ENCODE measurements at places on chromosomes 12 and 14.

DNA sequence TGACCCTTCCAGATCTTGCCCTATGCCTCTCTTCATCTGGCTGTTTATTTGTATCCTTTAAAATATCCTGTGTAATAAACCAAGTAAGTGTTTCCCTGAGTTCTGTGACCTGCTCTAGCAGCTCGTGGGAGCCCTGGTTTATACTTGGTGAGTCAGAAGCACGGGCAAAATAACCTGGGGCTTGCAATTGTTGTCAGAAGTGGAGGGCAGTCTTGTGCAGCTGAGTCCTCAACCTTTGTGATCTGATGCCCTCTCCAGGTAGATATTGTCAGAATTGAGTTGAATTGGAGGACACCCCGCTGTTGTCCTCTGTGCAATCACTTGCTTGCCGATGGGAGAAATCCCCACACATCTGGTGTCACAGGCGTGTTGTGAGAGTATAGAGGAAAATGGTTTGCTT, 62.5 kb upstream of the PRICKLE1 start:
- DNase-seq = no peak

DNA sequence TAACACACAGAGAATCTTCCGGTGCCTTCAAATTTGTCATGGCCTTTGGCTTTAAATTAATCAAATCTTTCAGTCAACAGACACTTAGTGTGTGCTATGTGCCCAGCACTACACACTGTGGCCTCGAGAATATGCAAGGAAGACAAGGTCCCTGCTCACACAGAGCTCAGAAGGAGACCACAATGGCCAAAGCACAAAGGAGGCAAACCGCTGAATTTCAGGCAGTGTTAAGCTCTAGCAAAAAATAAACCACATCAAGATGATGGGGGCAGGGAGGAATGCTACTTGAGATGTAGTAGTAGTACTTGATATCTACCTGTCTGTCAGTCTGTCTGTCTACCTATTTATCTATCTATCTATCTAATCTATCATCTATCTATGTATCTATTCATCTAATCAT, 227.9 kb downstream of the TMEM132D start:
- no peak for DNase-seq

DNA sequence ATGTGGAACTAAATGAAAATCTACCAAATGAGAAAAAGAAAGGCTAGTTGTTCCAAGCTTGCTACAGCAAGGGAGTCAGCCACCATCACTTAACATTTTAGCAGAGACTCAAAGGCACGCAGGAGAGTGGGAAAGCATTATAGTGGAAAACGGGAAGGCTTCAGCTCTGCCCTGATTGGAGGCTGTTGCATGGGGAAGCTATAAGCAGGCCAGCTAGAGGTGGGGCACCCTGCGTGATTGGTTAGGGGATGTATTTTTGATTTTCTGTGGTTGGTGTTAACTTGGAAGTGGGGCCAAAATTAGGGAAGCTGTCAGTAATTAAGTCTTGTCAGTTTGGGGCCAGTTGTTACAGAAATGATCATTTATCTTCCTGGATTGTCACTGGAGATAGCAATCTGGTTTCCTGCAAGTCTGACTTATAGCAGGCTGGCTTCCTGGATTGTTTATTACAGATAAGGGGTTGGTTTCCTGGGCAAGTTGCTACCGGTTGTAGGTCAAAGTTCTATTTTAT, 93.9 kb downstream of the FAR2 start:
- no peak for DNase-seq

- DNase-seq = no peak
These were observed 43.2 kb downstream of the IRAK3 start for GRCh38 chr12:66232263-66232662.

- DNase-seq = no peak
These were observed 142.5 kb upstream of the C14orf180 start for GRCh38 chr14:104436741-104437701.

- no peak for DNase-seq
These were observed 167.9 kb downstream of the FSCB start for GRCh38 chr14:44339231-44339630.

DNA sequence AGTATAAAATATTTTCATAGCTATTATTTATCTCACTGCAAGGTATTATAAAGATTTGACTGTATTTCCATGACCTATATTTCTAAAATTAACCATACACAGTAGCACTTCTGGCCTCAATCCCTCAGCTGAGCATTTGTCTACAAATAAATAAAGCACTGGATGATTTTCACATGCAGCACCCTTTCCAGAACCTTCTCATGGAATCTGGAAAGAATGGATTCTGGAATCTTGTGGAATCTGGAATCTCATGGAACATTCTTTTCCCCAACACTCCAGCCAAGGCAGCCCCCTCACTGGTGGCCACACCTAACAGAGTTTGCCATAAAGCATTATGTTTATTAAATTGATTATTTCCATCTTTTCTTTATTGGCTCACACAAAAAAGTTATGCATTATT, 199.2 kb downstream of the MSRB3 start:
- no peak for DNase-seq

DNA sequence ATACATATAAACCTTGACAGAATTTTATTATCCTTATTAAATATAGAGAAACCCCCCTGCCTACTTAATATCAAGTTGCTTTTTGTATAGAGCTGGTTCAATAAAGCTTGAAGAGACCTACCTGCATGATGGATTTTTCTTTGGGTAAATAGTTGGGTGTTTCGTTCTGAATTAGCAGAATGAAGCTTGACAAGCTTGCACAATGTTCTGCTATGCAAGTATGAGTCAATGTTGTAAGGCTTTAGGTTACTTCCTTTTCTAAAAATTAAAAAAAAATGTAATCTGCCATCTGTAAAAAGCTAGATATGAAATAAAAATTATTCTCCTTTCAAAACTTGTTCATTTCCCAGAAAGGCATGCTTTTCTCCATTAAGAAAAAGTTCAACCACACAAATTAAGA, 1662.6 kb upstream of the SEL1L start:
- DNase-seq = no peak

DNA sequence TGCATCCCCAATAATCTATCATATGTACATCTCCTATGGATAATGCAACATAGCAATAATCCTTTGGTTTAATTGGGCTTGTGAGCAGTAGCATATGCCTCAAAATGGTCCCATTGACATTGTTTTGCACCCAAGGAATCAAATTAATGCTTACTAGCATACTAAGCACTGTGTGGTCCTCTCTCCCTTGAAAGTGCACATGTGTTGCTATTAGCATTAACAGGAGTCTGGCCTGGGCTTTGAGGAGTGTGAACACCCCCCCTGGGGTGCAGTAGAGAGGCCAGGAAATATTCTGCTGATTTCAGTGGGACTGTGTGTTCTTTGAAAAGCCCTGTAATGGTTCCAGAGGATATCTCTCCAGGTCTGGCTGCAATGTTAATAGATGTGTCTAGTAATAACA, 1148.4 kb downstream of the VRK1 start:
- no peak for DNase-seq

- DNase-seq = no peak
These were observed 309.3 kb downstream of the ITPR2 start for GRCh38 chr12:26523708-26524150.

DNA sequence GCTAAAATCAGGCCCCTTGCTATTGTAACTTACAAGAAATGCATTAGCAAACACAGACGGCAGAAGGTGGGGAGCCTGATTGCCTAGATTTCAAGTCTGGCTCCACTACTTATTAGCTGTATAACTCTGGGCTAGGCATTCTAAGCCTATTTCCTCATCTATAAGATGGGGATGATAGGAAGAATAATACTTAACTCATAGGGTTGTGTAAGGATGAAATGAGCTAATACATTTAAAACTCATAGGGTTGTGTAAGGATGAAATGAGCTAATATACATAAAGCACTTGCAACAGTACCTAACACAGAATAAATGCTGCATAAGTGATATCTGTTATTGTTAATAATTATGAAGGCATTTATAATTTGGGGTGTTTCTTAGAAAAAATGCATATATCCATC, 60.1 kb upstream of the DIO2 start:
- no peak for DNase-seq

DNA sequence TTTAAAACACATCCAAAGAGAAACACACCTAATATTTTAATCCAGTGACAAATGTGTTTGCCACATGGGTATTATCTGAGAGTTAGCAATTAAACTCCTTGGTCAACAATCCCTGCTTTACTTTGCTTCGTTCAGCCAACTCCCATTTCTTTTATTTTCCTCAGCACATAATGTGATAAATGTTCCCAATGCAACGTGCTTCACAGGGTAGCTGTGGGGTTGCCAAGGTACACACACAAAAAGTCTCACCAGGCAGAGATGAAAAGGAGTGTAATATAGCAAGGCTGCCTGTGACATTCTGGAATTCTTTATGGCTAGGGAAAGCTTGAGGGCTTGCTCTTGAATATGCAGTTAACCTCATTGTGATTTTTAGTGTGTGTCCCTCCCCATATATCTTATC, 208.0 kb upstream of the DIO2 start:
- no peak for DNase-seq

DNA sequence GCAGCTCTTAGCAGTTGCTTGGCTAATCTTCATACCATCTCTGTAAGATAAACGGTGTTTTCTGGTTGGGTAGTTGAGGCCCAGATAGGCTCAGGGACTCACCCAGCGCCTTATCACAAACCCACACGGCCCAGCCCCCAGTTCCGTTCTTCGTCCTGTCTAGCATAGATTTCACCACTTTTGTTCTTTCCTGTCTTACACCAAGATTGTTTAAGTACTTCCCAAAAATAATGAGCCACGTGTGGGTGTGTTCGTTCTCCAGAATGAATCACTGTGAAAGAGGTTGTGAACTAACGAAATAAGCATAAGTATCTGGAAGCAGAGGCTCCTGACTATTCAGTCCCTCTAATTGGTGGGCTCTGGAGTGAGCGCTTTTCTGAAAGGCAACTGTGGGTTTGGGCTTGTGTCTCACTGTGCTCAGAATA, 21.4 kb downstream of the ACVR1B start:
- peak; percentile 36 for DNase-seq

DNA sequence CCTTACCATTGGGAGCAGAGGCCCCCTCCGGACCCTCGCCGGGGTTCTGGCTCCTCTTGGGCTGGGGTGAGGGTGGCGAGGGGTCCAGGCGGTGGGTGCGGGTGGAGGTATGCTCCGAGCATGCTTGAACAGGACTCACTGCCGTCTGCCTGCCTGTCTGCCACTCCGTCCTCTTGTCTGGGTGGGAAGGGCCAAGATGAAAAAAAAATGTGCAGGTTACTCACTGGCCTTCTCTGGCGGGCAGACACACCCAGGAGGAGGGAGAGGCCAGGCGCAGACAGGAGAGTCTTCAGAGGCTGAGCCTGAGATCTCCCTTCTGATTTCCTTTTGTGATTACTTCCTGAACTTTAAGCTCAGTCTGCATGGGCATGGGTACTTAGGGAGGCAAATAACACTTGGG, 76.1 kb downstream of the STON2 start:
- DNase-seq = no peak

- DNase-seq = no peak
These were observed 64.3 kb downstream of the FLRT2 start for GRCh38 chr14:85594217-85594616.

DNA sequence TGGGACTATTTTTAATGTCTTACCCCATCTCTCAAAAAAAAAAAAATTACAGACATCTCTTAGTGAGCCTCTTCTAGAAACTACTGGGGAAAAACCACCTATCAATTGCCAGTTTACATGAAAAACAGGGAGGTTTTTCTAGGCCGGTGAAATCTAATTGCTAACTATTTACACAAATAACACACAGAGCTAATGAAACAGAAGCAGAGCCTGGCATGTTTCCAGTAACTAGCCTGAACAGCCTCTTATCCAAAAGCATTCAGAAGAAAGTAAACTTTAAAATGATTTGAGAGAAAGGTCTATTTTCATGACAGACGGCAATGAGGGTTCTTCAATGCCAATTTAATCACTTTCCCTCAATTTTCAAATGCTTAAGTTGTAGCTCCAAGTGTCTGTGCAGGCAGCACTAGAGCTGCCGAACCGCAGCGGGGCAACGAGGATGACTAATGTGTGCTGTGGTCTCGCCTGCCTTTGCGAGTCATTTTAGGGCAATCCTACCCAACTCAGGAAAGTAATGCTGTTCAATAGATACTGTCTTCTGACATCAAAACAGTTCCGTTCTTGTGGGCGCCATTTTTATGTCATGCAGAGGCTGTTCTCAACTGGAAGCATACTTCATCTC, 84.6 kb downstream of the SETD3 start:
- DNase-seq = peak; percentile 25

GRCh38 chr12:20351406-20351805, 16.9 kb upstream of the PDE3A start:
- DNase-seq = no peak

GRCh38 chr12:22064968-22065367, 18.9 kb downstream of the CMAS start:
- DNase-seq = no peak

GRCh38 chr12:10220398-10221077, 7.9 kb downstream of the GABARAPL1 start:
- DNase-seq = no peak

GRCh38 chr12:109744026-109744425, 30.4 kb downstream of the FAM222A start:
- DNase-seq = no peak

- no peak for DNase-seq
These were observed 25.3 kb downstream of the C2CD5 start for GRCh38 chr12:22518998-22519397.

DNA sequence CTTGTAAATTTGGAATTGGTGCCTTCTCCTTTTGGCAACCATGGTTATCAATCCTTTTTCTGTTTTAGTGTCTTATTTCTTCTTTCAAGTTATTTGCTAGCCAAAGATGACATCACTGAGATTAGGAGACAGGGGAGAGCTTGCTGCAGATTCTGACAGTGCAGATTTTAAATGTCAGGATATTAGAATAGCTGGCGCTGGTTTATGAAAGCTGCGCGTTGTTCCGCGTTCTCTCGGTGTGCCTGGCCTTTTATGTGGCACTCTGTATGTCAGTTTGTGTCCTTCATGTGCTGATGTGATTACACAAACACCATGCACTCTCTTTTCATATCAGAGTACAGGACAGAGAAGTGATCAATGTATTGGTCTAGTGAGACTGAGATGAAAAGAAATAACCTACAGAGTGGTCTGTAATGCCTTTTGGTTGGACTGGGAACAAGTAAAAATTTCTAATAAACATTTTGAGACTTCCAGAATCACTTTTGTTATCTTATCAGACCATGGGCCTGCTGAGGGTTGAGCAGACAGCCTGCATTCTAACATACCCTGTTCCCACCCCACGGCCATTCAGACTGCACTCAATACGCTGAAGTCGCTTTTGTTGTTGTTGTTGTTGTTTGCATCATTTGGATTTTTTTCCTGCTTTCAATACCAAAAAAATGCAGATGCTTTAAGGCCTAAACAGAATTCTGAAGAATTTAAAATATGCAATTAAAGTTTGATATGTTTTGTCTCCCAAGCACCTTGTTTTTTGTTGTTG, 49.7 kb upstream of the TRAF3 start:
- DNase-seq = no peak

- no peak for DNase-seq
These were observed 186.3 kb downstream of the DACT1 start for GRCh38 chr14:58824106-58824505.
